ENCODE measurements at places on chromosomes 7 and 10. TPM values are rescaled to one million over a fixed set of nuclear protein-coding genes. Genes with fewer than 3 reads are reported as not detected.

The GCK gene
- total RNA-seq: not detected

The CFAP43 gene
- not detected for total RNA-seq

The ATRNL1 gene
- total RNA-seq: not detected

The SLC39A12 gene
- total RNA-seq: not detected

The CALHM1 gene
- total RNA-seq: not detected

The SAP25 gene
- 10.1 TPM for total RNA-seq

The KIF11 gene
- 25.6 TPM for total RNA-seq

The CLDN3 gene
- not detected for total RNA-seq

The ITGB8 gene
- total RNA-seq: 1.3 TPM

The NFE2L3 gene
- total RNA-seq: 21.3 TPM

The LRMDA gene
- total RNA-seq: 0.92 TPM

The GLI3 gene
- 0.25 TPM for total RNA-seq

The ASAH2B gene
- 5.2 TPM for total RNA-seq

The NPSR1 gene
- total RNA-seq: not detected

The NODAL gene
- total RNA-seq: not detected

The LRWD1 gene
- total RNA-seq: 22.9 TPM

The FMC1 gene
- total RNA-seq: 4.4 TPM

The SMKR1 gene
- 3.6 TPM for total RNA-seq

The ANKRD2 gene
- total RNA-seq: not detected

The STEAP1B gene
- 4.1 TPM for total RNA-seq

The TSPAN13 gene
- 4.1 TPM for total RNA-seq

The SMO gene
- total RNA-seq: 0.39 TPM

The HOXA4 gene
- total RNA-seq: 0.55 TPM

Data from natural killer cell treated with Interleukin-12 subunit alpha and Interleukin-12 subunit beta and Interleukin-15 and Interleukin-18, amount 100 ng/mL, for 72 hours (primary cell).